ENCODE measurements at places on chromosomes 7 and 10. TPM values are rescaled to one million over a fixed set of nuclear protein-coding genes. Genes with fewer than 3 reads are reported as not detected.

DNA sequence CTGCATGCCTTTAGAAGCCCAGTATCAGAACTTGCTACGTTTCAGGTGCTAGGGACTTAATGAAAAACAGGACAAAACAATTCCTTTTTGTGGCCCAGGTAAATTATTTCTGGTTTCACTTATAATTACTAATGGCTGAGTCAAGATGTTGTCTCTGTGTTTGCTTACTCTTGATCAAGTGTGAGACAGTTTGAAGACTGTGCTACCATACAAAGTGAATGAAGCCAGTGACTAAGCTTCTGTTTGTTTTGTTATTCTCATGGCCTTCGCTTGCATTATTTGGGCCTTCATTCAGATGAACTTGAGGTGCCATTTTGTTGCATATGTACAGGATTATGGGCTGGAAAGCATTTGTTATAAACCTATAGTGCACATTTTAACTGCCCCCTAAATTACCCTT, 17.9 kb downstream of the SMNDC1 start:
- DNase-seq = no peak

VKORC1L1 gene
- polyA plus RNA-seq = 14.6 TPM

GRCh38 chr10:119818889-119819270, 53.8 kb downstream of the MCMBP start:
- DNase-seq = peak; percentile 11

DNA sequence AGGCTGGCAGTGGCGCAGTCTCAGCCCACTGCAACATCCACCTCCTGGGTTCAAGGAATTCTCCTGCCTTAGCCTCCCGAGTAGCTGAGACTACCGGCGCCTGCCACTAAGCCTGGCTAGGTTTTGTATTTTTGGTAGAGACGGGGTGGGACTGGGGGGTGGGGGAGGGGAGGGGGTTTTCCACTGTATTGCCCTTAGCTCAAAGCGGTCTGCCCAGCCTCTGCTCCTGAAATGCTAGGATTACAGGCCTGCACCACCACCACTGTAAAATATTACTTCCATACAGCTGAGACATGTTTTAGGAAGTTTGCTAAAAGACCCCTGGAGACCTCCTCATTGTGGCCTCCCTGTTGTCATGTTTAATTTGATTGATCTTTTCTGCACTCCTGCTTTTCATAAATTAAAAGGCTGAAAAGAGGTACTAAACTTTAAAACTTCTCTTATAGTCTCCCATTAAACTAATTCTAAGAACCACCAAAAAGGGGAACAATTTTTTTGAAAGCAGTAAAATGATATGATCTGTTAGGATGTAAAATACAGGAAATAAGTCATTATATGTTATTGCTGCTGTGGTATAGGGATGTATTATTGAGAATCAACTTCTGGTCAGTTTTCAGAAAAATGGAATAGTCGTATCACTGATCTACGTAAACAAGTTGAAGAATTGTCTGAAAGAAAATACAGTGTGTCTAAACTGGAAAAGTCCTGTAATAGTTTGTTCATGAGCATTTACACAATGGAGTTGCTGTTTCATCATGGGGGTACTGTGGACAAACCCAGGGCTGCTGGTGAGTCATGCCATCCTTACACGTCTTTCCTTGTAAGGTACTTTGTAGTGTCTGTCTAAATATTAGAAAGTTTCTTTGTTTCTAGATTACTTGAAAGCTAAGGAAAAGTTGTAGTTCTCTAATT, 72.9 kb upstream of the TMEM248 start:
- peak; percentile 82 for DNase-seq

CDK5 gene
- 56.8 TPM for polyA plus RNA-seq

ANXA8L1 gene
- polyA plus RNA-seq = 0.39 TPM

SUN3 gene
- polyA plus RNA-seq = 1.7 TPM

DNA sequence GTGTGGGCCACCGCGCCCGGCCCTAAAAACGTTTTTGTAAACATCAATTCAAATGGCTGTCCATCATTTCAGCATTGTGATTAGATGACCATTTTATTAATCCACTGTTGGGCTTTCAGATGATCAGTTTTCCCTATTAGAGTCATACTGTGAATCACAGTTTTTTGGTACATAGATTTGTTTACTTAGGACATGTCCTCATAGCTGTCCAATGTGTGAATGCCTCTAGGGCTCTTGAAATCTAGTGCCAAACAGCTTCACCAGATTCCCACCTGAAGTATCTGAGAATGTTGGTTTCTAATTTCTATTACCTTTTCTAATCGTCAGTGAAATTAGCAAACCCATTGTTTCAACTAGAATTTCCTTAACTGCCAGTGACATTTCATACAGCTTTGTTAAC, 66.8 kb downstream of the UPF2 start:
- DNase-seq = no peak

Data from cardiac muscle cell (in vitro differentiated cells and primary cell).